Stimulated activated CD8-positive, alpha-beta memory T cell treated with anti-CD3 and anti-CD28 coated beads, Interleukin-7, amount 100 ng/mL, for 1 hour (primary cell): ENCODE measurements at places on chromosomes 12 and 14.

GRCh38 chr12:44574586-44574985, 301.5 kb downstream of the NELL2 start:
- DNase-seq: no peak

DNA sequence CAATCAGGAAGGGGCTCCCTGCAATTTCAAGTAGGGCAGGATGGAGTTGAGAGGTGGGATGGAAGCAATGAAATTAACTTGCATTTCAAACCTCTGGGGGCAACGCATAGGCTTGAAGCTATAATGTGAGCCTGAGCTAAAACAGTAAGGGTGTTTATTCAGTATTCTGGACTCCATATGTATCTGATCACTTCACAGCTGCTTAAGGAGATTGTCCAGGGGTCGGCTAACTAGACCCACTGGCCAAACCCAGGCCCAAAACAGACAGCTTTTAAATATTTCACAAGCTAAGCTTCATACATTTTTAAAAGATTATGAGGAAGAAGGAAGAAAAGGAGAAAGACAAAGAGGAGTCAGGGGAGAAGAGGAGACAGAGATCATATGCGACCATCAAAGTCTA, 6.8 kb upstream of the SERPINA3 start:
- no peak for DNase-seq

- no peak for DNase-seq
These were observed 35.2 kb downstream of the NTN4 start for GRCh38 chr12:95755261-95755865.

- peak; percentile 50 for DNase-seq
These were observed 2.6 kb downstream of the ITPK1 start for GRCh38 chr14:93112891-93113677.

- no peak for DNase-seq
These were observed 4.6 kb upstream of the SYCP3 start for GRCh38 chr12:101743724-101744472.

- DNase-seq: no peak
These were observed 18.6 kb upstream of the KRT7 start for GRCh38 chr12:52214421-52214802.

DNA sequence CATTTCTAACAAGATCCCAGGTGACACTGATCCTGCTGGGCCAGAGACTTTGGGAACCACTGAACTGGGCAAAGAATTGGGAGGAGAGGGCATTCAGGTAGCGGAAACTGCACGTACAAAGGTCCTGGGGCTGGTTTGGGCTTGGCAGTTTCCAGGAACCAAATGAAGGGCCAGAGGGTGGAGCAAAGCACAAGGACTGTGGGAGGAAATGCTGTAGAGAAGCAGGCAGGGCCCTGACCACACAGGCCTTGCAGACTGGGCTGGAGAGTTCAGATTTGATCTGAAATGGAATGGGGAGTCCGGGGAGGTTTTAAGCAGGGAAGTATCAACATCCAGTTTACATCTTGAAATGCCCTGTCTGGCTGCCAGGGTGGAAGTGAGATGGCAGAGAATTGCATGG, 195.1 kb downstream of the PHETA1 start:
- DNase-seq: no peak

GRCh38 chr12:48058771-48059170, 47.1 kb downstream of the SENP1 start:
- DNase-seq: no peak

- DNase-seq: no peak
These were observed 22.3 kb upstream of the PHC1 start for GRCh38 chr12:8891976-8892375.

DNA sequence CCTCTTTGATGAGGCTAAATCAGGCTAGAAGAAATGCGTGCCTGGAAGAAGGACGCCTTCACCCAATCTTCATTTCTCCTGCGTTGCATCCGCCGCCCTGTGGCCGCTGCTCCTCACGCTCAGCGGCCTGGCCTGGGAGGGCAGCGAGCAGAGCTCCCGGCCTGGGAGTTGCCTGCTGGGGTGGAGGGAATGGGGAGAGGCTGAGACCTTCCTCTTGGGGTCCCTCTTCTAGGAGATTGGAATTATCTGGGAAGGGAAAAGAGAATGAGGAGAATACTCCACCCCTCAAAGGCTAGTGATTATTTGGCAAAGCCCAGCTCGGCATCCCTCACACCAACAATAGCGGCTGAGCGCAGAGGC, 2.4 kb upstream of the HOXC12 start:
- DNase-seq: no peak

GRCh38 chr12:121947981-121948380, 29.6 kb downstream of the CFAP251 start:
- DNase-seq: no peak

DNA sequence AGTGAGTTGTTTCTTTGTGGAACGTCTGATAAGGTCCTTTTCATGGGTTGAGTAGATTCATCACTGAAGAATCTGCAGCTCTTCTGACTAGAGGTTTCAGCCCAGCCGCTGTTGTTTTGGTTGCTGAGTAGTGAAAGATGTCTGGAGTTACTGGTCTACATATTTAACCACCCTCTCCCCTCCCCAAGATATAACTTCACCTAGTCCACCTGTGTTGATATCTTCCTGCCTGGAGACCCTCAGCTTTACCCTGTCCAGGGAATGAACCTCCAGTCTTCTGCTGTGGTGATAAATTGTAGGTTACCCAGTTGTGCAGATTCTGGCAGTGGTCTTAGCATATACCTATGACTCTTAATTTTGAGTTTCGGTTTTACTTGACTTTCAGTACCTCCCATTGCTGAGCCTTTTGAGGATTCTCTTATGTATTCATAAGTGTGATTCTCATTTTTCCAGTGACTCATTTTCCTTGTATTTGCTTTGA, 62.9 kb downstream of the CCDC91 start:
- DNase-seq: no peak

DNA sequence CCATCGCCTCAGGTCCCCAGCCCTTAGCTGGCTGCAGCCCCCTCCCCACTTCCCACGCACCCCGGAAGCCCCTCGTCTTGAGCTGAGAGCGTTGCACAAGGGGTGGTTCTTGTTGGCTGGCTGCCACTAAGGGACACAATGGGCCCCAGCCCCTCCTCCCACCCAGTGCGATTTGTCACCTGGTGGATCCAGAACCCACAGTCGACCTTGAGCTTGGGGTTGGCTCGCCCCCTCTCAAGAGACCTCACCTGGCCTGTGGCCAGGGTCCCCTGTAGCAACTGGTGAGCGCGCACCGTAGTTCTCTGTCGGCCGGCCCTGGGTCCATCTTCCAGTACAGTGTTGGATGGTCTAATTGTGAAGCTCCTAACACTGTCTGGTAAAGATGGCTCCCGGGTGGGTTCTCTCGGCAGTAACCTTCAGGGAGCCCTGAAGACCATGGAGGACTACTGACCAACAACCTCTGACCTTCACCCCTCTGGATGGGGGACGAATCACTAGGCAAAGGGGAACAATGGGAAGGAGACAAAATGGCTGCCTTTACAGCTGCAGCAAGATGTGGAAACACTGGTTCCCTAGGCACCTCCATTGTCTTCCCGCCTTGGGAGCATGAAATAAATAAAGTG, 6.6 kb downstream of the PHB2 start:
- DNase-seq: no peak

DNA sequence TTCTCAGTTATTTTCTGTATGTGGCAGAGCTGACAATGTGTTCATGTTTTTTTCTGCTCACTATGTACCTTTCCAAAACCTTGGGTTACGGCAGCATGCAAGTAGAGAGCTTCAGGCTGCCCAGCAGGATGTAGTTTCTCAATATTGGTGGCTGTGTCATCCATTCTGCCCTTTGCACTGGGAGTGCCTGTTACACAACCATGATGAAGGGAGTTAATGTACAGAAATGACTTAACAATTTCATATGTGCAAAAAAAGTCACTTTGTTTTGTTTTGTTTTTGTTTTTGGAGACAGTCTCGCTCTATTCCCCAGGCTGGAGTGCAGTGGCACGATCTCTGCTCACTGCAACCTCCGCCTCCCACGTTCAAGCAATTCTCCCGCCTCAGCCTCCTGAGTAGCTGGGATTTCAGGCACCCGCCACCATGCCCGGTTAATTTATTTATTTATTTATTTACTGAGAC, 6.1 kb upstream of the CNIH1 start:
- DNase-seq: no peak

GRCh38 chr14:37579274-37579673, 15.8 kb downstream of the FOXA1 start:
- no peak for DNase-seq

- DNase-seq: no peak
These were observed 321.8 kb upstream of the E2F7 start for GRCh38 chr12:77387214-77387613.

GRCh38 chr14:69493791-69494190, 9.3 kb downstream of the PLEKHD1 start:
- DNase-seq: no peak

DNA sequence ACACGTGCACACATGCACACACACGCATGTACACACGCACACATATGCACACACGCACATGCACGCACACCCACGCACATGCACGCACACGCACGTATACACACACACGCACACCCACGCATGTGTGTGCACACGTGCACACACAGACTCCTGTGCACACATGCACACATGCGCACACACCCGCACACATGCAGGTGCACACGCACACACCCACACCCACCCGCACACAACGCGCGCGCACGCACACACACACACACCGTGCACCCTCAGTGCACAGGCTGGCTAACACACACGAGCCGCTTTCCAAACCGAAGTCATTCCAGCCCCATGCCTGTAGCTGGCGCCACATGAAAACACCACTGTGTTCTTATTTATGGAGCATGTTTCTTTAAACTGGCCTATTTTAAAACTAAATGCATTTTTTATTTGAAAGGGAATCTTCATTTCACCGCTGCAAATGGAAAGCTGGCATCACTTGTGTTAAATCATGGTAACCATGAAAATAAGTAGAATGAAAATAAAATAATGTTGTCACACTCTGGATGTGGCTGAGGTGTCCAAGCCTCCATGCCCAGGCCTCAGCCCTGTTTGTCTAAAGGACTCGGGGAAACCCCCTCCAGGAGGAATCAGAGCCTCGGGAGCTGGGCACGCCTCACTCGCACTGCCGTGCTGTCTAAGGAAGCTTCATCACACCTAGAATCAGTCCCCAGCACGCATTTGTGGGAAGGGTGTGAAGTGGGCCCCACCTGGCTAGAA, 45.1 kb downstream of the GALNT9 start:
- no peak for DNase-seq

DNA sequence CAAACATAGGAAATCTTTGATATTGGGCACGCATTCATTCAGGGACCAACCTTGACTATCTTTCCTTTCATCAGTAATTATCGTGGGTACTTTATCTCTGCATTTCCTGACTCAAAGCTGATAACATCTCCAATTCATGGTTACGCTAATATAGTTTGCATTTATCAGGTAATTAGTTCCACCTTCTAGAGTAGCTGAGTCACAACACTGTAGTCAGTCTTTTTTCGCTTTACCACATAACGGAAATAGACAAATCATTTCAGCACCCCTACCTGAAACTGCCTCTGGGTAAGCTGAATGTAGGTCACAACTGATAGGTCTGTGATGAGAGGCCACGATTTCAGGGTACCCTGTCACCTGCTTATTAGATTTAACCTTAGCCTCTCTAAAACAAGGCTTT, 36.7 kb upstream of the IL22 start:
- no peak for DNase-seq

DNA sequence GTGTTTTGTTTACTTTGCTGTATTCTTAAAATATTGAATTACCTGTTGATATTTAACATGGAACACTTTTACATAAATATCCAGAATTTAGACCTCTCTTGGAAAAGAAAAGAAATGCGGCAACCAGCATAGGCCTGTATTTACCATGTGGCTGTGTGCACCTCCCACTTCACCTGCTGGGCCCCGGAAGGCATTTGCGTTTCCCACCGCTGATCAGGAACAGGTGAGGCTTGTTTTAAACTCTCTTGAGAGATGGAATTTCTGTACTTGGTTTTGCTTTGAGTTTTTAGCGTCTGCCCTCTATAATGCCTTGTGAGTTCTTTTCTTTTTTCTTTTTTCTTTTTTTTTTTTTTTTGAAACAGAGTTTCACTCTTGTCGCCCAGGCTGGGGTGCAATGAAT, 124.2 kb downstream of the GLT1D1 start:
- DNase-seq: no peak

GRCh38 chr12:69490920-69491643, 20.9 kb downstream of the FRS2 start:
- no peak for DNase-seq

DNA sequence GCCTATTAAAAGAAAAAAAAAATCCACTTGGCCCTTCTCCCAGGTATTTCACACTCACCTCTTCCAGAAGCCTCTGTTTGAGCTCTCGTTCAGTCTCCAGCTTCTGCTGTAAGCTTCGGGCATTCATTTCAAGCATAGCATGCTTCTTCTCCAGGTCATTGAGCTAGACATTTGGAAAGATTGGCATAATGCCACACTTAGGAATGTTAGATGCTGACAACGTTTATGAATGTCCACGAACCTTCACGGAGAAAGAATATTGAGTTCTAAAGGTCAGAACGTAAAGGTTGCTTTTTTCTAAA, 60.5 kb downstream of the PRKAB1 start:
- no peak for DNase-seq

DNA sequence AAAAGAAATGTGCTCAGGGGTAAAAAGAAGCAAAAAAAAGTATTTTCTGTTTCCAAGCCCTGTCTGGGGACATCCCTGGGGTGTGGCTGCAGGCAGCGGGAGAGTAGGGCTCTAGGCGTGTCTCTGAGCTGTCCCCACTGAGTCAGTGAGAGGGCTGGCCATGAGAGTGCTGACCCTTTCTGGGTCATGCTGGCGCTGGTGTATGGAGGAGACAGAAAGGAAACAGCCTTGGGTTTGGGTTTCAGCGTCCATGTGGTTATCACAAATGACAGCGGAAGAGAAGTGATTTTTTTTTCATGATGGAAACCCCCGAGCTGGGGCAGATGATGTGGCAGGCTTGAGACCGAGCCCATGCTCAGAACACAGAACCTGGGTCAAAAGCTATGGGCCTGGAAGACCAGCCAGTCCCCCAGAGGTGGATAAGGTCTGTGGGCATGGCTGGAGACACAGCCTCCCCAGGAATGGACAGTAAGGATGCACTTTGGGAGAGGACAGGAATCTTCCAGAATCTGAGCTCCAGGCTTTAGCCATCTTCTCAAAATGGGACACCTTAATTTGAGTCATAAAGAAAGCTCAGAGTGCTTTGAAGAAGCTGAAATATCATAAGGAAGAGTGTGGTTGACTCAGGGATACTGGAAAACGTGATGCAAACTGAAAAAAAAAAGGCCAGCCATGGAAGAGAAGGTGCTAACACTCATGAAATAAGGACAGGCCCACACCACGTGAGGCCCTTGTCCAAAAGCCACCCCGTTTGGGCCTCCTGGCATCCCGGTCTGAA, 36.2 kb downstream of the SYNE3 start:
- no peak for DNase-seq

DNA sequence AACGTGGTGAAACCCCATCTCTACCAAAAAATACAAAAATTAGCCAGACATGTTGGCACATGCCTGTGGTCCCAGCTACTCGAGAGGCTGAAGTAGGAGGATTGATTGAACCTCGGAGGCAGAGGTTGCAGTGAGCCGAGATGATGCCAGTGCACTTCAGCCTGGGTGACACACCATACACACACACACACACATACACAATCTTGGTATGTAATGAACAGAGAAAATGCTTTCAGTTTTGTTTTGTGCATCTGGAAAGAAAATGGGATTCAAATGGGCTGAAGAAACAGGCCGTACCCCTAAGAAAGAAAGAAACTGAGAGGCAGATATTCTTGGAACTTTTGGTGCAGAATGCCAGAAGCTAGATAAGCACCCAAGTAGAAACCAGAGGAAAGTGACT, 107.2 kb downstream of the PDE3A start:
- no peak for DNase-seq

- no peak for DNase-seq
These were observed 309.0 kb upstream of the AMIGO2 start for GRCh38 chr12:47388712-47389111.
